ENCODE measurements at places on chromosomes 4 and X. TPM values are rescaled to one million over a fixed set of nuclear protein-coding genes. Genes with fewer than 3 reads are reported as not detected.

The PNMA6F gene
- not detected for total RNA-seq

- no peaks in the 10 kb centered on the region for H3K4me1 ChIP-seq
- DNase-seq, result no peak
- H3K36me3 ChIP-seq, result no peaks in the 10 kb centered on the region
- H3K4me3 ChIP-seq, result no peak overlapping the region
These were observed 18.0 kb downstream of the CMC4 start for GRCh38 chrX:155052738-155053498.

The GPR50 gene
- total RNA-seq, result not detected

DNA sequence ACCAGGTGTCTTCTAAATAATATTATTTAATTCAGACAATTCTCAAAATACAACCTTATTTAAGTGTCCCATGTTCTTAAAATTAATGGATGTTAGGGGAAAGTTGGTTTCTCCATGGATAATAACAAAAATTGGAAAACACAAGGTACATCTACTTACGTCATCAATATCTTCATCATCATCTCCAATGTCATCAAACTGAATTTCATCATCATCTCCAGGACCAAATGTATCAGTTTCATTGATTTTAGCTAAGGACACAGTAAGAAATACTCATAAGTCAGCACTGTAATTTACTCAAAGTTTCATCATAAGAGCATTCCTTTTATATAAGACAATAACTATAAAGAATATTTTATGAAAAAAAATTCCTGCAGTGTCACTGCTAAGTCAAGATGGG lies 11.3 kb downstream of the EIF1AX start:
- no peaks in the 10 kb centered on the region for H3K27me3 ChIP-seq
- H3K4me3 ChIP-seq, result no peak overlapping the region
- H3K27ac ChIP-seq, result no peak overlapping the region
- DNase-seq, result no peak

DNA sequence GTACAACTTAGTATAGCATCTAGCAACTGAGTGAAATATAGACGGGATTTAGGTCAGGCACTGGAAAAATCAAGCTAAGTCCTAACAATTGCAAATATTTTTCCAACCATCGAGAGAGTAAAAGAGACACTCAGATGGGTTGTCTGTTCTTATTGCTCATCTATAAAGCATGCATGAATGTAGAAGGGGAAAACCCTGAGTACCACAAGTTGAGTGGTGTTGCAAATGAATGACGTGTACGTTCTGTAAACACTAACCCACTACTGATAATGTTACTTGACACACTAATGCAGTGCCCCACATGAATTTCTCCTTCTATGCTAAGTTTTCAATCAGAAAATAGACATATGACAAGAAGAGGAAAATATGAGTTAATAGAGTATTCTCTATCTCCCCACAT lies 211.2 kb downstream of the COX18 start:
- no peak for DNase-seq
- no peaks in the 10 kb centered on the region for H3K4me1 ChIP-seq
- H3K27ac ChIP-seq, result no peak overlapping the region
- H3K27me3 ChIP-seq, result no peaks in the 10 kb centered on the region

DNA sequence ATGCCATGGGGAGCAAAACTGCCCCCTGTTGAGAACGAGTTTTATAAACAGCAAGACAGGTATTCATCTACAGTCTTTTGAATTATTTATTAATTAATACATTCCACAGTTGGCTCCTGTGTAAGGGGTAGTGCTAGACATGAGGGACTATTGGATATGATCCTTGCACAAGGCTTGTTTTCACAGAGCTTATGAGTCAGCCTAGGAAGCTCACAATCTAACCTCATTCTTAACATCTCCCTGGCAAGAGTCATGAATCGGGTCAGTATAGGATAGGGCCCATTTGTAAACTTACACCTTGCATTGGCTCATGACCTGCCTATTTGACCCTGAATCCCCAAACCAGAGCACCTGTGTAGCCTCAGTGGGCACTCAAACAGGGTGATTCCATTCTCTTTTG lies 209.1 kb upstream of the HCCS start:
- no peak overlapping the region for H3K27ac ChIP-seq
- no peaks in the 10 kb centered on the region for H3K4me1 ChIP-seq
- no peaks in the 10 kb centered on the region for H3K36me3 ChIP-seq
- no peaks in the 10 kb centered on the region for H3K27me3 ChIP-seq

DNA sequence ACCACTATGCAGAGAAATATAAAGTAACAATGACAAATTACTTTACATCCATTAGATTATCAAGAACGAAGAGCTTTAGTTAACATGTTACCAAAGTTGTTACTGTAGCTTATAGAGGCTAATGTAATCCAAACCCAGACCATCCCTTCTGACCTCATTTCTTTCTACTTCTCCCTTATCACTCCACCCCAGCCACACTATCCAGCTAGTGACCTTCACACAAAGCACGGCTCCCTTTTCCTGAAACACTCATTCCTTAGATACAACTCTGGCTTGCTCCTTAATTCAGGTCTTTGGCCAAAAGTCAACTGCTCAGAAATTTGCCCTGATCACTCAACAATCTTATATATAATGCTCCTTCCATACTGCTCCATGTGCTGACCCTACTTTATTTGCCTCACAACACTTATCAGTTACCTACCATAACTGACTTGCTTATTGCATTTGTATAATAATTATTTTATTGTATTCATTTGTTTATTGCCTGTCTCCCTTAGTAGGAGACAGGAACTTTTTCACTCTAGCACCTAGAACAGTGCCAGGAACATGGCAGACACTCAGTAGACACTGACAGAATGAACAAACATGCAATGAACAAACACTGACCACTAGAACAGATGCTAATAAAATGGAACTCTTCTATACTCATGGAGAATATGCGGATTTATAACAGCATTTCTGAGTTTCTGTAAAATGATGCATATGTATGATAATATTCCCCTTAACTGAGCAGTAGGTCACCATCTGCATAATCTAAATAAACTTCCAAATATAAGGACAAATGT lies 67.6 kb downstream of the EIF4E start:
- H3K4me1 ChIP-seq, result no peaks in the 10 kb centered on the region
- H3K4me3 ChIP-seq, result no peak overlapping the region
- no peaks in the 10 kb centered on the region for H3K36me3 ChIP-seq

GRCh38 chr4:28225689-28226353 lies 1365.2 kb downstream of the STIM2 start:
- H3K36me3 ChIP-seq, result no peaks in the 10 kb centered on the region
- H3K27ac ChIP-seq, result no peak overlapping the region
- H3K4me1 ChIP-seq, result no peaks in the 10 kb centered on the region
- no peak overlapping the region for H3K4me3 ChIP-seq

DNA sequence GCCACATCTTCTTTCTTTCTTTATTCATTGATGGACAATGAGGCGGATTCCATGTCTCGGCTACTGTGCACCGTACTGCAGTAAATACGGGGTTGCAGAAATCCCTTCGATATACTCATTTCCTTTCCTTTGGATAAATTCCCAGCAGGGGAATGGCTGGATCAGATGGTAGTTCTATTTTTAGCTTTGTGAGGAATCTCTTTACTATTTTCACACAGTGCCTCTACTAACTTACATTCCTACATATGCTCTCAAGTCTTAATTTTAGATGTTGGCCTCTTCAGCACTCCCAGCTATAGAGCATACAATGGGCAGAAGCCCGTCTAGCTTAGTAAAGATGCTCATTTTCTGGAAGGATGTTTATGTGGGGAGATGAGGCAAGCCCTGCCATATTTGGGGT lies 317.4 kb downstream of the ASMT start:
- no peaks in the 10 kb centered on the region for H3K27me3 ChIP-seq
- H3K36me3 ChIP-seq, result no peaks in the 10 kb centered on the region
- H3K27ac ChIP-seq, result no peak overlapping the region
- H3K4me1 ChIP-seq, result no peaks in the 10 kb centered on the region
- no peak overlapping the region for H3K4me3 ChIP-seq

GRCh38 chr4:126799971-126800574 lies 832.7 kb upstream of the INTU start:
- no peak for DNase-seq
- H3K27me3 ChIP-seq, result no peaks in the 10 kb centered on the region
- H3K4me1 ChIP-seq, result peaks cover 8% of the 10 kb centered on the region
- H3K4me3 ChIP-seq, result no peak overlapping the region
- no peak overlapping the region for H3K27ac ChIP-seq

The HAND2 gene
- total RNA-seq, result 26.0 TPM

- H3K27ac ChIP-seq, result no peak overlapping the region
- no peaks in the 10 kb centered on the region for H3K4me1 ChIP-seq
These were observed 1069.5 kb downstream of the DMD start for GRCh38 chrX:32141841-32142240.

The SPANXD gene
- not detected for total RNA-seq

The DNAAF6 gene
- total RNA-seq, result not detected

All from vagina (tissue), 2 donors.